ENCODE measurements at places on chromosomes 6 and 20.

DNA sequence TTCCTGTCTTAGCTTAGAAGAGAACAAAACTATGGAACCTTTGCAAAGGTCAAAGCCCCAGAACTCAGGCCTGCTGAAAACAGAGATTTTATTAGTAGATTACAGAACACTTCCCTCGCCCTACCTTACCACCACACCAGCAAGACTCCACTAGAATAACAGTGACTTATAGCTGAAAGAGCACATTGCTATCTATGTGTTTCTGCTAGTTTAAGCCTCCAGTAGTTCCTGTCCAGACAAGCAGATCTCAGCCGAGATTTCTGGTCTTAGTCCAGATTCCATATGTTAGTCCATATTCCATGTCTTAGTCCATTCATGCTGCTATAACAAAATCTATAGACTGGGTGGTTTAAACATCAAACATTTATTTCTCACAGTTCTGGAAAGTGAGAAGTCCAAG is 412.3 kb upstream of the ID4 start:
- DNase-seq: no peak

GRCh38 chr6:7911345-7911725 is 747 bp upstream of the TXNDC5 start:
- DNase-seq: no peak

GRCh38 chr20:20034486-20034885 is 17.3 kb downstream of the NAA20 start:
- DNase-seq: no peak

- no peak for DNase-seq
Observed at GRCh38 chr6:32188381-32189068, 1.5 kb downstream of the PBX2 start.

DNA sequence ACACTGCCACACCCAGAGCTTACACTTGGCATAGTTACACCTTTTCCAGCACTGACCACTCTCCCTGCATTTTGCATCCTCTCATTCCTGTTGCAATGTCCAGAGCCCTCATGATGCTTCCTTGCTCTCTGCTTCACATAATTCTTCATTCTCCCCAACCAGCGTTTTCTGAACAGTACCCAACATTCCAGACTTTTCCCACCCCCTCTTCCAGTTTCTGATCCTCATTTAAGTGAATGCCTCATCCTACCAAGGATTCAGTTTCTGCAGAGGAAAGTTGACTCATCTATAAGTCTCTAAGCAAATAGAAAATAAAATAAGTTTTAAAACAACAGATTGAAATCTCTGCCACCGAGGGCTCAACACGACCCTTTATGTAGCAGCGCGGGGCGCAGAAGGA is 321.3 kb upstream of the TCF21 start:
- DNase-seq: no peak

DNA sequence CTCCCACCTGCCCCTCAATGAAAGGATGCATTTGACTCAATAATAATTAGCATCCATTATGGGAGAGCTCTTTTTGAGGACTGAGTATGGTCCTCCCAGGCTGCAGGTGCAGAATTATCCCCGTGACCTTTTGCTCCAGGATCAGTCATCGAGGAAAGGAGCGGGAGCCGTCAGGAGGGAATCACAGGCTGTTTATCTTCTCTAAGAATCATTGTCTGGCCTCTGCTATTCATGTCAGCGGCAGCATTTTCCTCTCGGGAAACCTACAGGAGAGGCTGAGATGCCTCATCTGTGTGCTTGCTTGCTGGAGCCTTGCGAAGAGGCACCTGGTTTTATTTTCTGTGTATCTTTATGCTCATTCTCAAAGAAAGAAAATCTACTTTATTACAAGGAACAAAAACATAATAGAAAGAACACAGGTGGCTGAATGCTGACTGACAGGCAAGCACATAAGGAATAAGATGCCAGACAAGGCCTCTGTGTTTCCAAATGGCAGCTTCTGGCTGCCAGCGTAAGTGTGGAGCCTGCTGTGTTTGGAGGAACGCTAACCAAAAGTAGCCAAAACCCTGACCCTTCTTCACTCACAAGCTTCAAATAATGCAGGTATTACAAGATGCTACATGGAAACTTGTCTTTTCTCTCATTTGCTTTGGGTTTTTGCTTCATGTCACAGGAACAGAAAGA is 539.1 kb upstream of the MARCKS start:
- DNase-seq: no peak

GRCh38 chr20:40883097-40883496 is 145.5 kb upstream of the TOP1 start:
- DNase-seq: no peak

GRCh38 chr6:130046671-130047070 is 28.3 kb downstream of the L3MBTL3 start:
- DNase-seq: no peak

- no peak for DNase-seq
Observed at GRCh38 chr6:20681243-20681684, 147.0 kb downstream of the CDKAL1 start.

DNA sequence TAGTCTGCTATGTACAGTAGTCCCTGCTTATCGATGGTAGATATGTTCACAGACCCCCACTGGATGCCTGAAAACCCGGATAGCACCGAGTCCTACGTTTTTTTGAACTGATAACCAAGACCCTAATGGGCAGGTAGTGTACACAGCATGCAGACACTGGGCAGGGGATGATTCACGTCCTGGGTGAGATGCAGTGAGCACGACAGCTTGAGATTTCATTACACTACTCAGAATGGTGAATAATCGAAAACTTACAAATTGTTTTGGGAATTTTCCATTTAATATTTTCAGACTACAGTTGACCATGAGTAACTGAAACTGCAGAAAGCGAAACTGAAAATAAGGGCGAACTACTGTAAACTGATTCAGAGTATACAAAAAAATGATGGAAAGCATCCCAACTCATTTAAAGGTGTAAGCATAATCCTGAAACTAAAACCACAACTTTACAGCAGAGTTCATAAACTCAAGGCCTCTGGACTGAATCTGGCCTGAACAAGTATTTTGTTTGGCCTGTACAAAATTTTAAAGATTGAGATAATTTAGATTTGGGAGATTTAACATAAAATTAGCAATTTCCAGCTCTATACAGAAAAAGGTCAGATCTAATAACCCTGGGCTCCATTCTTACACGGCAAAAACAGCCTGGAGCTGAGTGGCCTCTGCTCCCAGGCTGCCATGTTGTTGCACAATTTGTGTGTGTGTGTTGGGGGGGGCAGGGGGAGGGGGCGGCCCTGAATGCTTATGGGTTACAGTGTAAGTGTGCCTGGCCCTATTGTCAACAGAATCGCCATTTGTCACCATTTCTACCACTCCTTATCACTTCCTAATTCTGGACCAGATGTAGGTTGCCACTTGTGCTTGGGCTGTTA is 34.9 kb downstream of the RNF24 start:
- no peak for DNase-seq

Measured in cardiac septum (tissue), 1 donor.